ENCODE measurements at places on chromosomes 6 and 20.

- DNase-seq: no peak
Measured at GRCh38 chr6:116409756-116410155, 39.0 kb downstream of the DSE start.

DNA sequence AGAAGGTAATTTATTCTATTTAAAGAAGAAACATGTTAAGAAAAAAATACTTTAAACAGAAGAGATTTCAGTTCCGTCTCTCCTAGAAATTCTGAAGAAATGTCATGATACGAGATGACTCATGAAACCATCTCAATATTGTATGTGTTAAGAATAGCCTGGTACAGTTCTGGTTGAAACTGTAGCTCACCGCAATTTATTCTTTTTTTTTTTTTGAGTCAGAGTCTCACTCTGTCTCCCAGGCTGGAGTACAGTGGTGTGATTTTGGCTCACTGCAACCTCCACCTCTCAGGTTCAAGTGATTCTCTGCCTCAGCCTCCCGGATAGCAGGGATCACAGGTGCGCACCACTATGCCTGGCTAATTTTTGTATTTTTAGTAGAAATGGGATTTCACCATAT, 103.3 kb downstream of the ARHGAP18 start:
- no peak for DNase-seq

DNA sequence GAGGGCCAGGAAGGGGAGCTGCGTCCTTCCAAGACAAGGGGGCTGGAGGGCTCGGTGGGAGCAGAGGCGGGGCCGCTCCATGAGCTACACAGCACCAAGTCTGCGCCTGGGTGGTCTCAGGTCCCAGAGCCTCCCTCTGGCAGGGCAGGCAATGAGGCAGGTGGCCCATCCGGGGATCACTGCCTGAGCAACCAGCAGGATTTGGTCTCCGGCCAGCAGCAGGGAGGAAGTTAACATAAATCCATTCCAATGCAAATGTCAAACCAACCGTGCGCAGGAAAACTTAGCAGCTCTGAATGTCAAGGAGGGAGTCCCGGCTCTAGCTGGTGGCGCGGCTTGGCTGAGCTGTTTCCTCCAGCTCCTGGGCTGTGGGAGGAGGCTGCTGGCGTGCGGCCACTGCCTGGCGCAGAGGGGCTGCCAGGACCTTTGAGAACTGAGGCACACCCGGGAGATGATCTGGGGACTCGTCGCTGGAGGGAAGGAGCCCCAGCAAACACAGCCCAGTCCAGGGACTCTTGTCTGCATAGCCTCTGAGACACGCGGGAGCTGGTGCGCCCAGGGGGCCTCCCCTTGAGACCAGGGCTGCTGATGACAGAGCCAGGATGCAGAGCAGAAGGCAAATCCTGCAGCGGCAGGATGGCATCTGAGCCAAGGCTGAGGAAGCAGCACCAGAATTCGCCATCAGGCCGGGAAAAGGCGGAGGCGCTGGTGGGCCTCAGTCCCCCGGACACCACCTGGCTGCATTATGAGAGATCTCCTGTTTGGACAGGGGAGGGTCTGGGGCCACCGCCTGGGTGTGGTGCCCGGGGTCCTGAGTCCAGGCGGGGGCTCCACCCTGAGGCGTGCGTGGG, 33.1 kb upstream of the CHRNA4 start:
- DNase-seq: peak; percentile 10

DNA sequence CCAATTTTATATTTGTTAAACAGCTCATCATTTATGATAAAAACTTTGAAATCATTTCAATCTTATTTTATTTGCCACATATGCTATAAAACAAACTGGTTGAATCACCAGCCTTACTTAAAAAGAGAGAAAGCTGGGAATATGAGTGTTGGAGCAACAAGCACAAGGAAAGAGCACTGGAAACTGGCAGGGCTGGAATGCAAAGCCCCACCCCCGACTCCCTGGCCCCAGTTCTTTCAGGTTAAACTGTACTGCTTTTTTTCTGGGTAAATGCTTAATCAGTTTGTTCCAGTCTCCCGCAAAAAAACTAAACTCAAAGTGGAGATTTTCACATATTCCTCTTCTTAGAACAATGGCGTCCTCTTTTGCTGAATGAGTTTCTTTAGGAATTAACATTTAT, 433.8 kb upstream of the NOX3 start:
- DNase-seq: no peak

GRCh38 chr6:117441824-117442264, 16.1 kb upstream of the ROS1 start:
- DNase-seq: no peak

DNA sequence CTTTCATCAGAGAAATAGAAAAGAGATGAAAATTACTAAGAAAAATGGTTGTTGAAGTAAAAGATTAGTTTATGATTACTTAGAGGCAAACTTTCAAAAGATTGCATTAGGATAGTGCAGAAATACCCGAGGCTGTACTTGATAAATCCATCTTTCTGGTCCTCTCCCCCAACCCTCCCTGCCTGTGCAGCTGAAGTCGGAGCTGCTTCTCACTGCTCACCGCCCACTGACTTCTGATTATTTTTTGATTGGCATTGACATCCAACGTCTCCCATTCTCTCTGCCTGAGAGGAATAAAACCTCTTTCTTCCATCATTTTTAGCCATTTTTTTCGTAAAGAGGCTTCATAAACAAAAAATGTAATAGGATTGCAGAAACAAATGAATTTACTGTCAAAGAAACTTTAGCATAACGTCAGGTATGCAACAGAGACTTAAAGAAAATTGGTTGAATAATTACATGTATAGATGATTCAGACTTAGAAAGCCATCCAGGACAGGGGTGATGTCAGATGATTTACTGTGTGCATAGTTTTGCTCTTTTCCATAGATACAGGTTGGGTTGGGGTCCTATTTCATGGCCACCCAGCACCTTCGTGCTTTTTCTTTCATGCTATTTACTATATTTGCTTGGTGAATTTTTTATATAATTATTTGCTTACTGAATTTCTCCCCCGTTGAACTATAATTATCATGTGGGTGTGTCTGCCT, 53.6 kb upstream of the EDN3 start:
- DNase-seq: no peak

Data from lung microvascular endothelial cell (primary cell).